ENCODE measurements at places on chromosomes 11 and 22.

DNA sequence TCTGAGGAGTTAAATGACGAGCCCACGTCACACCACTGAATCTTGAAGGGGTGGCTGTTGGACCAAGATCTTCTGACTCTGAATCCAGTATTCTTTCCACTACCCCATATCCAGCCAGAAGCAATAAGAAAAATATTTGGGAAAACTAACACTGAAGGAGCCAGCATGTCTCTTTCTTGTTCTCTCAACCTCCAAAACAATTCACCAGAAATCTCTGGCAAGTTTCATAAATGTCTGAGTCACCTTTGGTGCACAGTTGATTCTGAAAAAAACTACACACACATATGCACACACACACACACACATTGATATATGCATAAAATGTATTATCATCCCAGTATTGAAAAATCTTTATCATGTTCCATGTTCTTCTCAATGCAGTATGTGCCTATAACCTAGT, 104.3 kb upstream of the BLID start:
- DNase-seq = no peak

DNA sequence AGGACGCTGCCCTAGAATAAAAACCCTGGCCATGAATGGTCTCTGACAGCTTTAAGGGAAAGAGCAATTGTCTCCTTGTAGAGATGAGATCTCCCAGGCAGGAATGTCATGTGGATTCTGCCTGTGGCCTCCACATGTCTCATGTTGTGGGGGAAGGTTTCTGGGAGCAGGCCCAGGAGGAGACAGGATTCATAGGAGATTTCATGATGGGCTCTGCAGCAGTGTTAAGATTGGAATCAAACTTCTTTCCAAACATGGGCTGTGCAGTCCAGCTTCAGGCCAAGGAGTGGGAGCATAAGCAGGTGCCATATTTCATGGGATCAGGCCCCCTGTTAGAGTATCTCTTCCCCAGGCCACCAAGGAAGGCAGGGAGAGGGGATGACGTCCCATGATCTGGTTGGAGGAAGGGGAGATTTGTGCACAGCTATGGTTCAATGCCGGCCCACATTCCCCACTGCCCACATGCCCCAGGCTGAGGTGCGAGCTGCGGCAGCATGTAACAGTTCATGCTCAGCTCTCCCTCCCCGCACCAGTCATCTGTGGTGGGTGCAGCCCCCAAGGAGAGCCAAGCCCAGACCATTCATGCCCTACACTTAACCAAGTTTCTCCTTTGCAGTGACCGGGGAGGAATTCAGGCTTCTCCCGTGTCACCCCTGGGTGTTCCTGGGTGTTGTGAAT, 42.5 kb downstream of the LMO1 start:
- no peak for DNase-seq

DNA sequence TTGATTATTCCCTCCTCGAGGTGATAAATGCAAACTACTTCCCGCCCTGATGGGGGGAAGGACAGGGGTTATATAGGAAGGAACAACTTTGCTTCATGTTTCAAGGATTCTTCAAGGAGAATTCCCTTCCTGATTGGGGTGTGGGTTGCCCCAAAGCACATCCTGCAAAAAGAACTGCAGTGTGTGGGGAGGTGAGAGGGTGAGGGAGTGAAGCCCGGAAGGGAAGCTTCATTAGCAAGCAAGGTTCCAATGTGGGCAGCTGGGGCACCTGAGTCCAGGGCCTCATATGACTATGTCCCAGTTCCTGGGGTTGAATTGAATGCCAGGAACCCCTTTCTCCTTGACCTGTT, 326.0 kb downstream of the MN1 start:
- DNase-seq = no peak

GRCh38 chr22:17844150-17844549, 69.9 kb upstream of the BID start:
- DNase-seq = no peak

- DNase-seq = no peak
These were observed 20.3 kb upstream of the WNT7B start for GRCh38 chr22:45997077-45997776.

GRCh38 chr11:15286465-15286864, 171.7 kb downstream of the INSC start:
- no peak for DNase-seq

DNA sequence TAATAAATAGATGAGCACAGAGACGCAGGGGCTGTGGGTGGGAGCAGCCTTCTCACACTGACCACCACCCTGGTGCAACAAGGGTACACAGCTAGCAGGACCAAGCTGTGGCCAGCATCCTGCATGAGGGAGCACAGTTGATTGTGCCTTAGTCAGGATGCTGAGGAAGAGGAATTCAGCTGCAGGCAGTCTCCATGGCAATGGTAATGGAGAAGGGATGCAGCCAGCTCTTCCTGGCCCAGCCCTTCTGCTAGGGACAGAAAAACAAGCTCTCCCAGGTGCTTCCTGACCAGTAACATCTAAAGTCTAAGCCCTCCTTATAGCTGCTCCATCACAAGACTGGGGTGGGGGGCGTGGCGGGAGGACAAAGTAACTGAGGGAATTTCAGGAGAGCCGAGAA, 363.5 kb downstream of the BUD13 start:
- DNase-seq = no peak

DNA sequence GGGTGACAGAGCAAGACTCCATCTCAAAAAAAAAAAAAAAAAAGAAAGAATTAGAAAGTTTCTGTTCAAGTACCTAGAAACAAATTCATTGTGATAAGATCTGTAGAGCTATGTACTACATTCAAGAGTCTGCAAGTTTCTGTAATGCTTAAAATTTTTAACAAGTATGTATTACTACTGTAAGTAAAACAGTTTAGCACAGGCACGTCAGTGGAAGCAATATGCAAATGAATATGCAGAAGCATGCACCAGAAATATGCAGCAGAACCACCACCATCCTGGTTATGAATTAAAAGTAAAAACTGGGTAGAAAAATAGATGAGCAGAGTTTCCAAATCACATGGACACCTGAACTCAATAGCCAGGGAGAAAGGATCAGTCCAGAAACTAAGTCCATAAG, 19.3 kb downstream of the SBF2 start:
- DNase-seq = no peak

GRCh38 chr11:102154806-102155205, 44.6 kb downstream of the YAP1 start:
- DNase-seq = no peak

- no peak for DNase-seq
These were observed 28.2 kb downstream of the SIK3 start for GRCh38 chr11:117070016-117070415.

DNA sequence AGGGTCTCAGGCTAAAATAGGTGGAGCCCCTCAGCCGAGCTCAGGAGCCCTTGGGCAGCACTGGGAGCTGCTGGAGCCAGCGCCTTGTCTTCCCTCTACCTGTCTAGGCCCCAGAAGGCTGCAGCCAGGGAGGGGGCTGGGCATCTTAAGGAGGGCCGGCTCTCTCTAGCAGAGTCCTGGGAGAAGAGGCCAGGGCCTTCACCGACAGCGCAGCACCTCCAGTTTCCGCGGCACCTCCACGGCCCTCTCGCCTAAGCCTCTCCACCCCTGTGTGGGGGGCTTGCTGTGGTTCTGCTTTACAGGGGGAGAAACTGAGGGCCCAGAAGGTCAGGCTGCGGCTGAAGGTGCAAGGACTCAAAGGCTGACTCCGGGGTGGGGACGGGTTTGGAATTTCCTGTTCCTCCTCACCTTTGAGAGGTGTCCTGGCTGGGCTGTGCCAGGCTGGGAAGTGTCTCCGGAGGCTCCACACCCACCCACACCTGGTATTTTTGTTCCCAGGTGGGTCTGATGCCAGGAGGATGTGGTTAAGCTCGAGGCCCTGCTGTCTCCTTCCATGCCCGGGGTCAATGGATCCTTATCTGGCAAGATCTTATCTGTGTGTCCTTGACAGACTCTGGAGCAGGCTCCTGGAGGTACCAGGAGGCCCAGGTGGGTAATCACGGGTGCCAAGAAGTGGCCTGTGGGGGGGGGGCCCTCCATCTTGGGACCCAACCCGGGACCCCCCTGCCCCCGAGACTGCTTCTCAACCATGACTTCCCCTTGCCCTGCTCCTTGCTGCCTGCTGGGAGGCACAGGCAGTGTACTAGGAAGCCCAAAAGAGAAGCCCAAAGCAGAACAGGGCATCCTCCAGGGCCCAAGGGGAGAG, 95.3 kb upstream of the FGF3 start:
- DNase-seq = no peak

GRCh38 chr11:10122326-10123197, 171.5 kb downstream of the SBF2 start:
- no peak for DNase-seq

DNA sequence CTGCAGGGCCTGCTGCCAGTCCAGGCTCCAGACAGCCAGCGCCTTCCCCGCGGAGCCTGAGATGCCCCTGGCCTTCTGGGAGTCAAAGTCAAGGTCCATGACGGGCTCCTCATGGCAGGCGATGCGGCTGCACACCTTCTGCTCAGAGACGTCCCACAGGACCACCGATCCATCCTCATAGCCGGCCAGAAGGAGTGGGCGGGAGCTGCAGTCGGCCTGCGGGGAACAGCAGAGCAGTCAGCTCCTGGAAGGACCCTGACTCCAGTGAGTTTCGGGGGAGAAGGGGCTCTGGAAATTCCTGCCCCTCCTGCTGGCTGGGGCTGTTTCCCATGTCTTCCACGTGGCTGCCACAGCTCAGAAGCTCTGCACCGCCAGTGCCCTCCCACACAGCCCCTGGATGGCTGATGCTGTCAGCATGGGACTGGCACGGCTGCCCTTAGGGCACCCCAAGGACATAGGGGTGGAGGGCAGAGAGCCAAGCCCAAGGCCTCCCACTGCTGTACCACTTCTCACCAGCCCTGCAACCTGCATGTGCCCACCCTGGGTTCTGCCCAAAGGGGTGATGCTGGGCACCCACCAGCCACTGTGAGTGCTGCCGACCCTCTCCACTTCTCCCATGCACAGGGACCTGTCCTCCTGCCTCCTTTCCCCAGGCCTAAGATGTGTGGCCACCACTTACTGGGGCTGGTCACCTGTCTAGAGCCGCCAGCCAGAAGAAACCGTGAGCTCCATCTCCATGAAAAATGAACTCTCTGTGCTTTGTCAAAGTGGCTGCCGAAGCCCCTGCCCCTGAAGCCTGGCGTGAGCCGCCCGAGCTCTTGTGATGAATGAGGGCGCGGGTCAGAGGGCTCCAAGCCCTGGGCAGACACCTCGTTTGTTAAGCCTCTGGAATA, 41.7 kb downstream of the TBX1 start:
- DNase-seq = no peak

DNA sequence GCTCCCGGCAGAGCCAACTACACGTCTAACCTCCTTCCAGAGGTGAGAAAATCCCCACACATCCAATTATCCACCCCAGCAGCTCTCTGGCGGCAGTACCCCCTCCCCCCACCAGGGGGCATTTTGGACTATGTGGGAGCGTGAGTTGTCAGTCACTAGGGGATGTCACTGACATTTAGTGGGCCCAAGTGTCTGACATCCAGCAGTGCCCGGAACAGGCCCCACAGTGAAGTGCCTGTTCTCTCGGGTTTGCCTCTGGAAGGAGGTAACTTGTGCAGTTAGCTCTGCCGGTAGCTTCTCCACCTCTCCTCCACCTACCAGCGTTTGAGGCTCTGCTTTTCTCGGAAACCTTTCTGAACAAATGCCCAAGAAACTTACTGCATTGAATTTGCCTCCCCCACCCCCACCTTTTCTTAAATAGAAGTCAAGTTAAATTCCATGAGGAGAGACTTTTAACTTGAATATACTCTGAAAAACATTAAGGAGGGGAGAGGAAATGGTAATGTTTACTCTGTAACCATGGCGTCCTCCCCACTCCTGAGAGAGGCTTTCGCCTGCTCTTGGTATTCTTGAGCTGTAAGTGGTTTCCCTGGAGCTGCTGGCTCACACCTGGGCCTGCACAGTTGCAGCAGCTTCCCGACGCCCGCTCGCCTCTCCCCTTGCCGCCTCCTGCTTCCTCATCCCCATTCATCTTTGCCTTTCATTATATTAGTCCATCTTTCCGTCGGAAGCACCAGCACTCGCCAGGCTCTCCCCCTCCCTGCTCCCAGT, 112.8 kb downstream of the WNT7B start:
- peak; percentile 74 for DNase-seq

DNA sequence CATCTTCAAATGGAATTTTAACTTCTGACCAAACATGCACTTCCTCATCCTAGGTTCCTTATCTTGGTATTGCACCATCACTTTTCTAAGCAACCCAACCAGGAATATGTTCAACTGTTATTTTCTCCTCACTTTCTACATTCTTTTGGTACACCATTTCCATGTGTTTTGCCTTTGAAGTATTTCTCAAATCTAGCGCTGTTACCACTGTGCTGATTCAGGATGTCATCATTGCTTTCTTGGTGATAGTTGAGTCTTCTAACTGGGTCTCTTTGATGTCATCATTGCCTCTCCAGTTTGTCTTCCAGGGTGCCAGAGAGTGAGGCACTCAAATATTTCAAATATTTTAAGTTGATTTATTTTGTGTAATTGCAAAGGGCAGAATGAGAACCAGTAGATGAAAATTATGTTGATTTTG, 47.5 kb downstream of the HORMAD2 start:
- no peak for DNase-seq

DNA sequence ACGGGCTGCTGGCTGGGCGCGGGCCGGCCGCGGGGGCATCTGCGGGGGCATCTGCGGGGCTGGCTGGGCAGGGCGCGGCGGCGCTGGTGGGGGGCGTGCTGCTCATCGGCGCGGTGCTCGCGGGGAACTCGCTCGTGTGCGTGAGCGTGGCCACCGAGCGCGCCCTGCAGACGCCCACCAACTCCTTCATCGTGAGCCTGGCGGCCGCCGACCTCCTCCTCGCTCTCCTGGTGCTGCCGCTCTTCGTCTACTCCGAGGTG, 194 bp downstream of the DRD4 start:
- no peak for DNase-seq

DNA sequence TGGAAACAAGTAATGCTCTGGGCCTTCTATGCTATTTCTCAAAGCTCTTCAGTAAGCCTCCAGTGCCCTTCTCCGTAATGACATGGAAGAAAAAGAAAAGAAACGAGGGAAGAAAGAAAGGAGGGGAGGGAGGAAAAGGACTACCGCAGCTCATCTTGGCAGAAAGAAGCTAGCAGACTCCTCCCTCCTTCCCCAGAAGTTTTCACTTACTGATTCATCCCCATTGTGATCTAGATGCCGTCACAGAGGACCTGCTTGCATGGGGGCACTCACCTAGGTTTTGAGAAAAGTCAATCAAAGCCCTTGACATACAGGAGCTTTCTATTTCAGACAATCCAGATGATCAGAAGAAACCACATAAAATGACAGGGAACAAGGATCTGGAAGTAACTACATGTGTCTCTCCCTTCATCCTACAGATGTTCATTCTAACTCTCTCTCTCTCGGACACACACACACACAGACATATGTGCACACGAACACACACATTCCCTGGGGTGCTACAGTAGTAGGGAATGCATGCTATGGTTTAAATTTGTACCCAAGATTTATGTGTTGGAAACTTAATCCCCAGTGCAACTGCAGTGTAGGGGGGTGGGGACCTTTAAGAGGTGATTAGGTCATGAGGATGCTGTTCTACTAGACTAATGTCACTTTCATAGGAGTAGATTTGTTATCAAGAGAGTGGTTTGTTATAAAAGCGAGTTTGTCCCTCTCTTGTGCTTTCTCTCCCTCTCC, 37.6 kb upstream of the RCN1 start:
- DNase-seq = no peak

GRCh38 chr11:22556381-22556780, 69.2 kb downstream of the FANCF start:
- no peak for DNase-seq

All from activated gamma-delta T cell treated with Interleukin-2 at 50 U/mL for 16 hours (primary cell).